ENCODE measurements at places on chromosomes 1 and 21. TPM values are rescaled to one million over a fixed set of nuclear protein-coding genes. Genes with fewer than 3 reads are reported as not detected.

Gene FRRS1
- total RNA-seq: 3.3 TPM

DNA sequence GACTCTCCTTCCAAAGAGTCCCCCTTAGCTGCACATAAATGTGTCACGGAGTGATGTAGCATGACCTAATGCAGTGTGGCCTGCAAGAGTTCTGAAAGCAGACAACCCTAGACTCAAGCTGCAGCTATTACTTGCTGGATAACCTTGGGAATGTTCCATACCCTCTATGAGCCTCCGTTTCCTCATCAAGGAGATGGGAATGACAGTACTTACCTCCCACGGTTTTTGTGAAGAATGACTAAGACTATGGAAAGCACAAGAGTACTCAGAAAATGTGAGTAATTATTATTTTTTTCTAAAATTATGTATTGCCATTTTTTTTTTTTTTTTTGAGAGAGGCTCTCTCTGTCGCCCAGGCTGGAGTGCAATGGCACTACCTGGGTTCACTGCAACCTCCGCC lies 3.0 kb downstream of the TTC39A start:
- no peak for DNase-seq

DNA sequence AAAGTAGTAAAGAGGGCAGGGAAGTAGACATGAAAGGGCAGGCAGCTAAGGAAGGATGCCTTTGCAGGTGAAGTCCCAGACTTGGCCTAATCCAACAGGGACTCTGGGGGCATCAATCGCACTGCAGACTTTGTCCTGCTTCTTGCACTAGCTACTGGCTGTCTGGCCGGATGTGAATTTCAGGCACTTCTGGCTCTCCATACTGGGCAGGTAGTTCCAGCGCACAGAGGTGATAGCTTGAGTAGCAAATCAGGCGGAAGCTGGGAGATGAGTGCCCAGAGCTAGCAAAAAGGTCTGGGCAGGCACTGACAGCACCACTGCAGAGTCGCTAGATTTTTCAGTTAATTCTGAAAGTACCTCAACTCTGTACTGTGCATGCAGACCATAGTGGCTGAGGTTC lies 997 bp downstream of the RSPH1 start:
- DNase-seq: no peak

- DNase-seq: no peak
These were observed 649.5 kb upstream of the CAMK1G start for GRCh38 chr1:208933984-208934525.

DNA sequence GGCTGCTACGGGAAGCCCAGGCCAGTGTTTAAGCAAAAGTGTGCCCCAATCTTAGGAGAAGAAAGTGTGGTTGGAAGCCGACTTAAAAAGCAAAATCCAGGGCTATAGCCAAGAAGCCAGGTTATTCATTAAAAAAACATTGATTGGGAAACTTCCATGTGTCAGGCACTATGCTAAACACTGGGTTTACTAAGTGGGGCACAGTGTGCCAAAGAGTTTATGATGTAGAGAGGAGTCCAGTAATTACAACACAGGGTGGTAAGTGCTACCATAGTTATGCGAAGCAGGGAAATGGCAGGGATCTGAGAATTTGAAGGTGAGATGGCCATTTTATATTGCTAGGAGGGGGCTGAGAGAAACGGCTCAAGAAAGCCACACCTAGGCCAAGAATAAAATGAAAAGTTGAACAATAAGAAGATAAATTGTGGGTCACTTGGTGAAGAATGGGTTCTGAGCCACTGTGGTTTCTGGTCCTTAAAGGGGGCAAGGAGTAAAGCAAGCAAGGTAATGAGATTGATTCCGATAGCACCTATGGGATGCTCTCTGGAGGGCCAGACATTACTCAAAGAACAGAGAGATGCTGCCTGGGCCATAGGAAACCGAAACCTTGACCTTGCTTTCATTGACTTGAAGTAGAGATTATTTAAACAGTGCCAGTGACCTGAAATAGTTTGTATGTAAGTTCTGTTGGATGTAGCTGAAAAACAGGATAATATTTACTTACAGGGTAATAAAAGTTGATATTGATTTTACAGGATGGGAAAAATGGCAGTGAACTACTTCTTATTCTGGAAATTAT lies 177.8 kb downstream of the GIPC2 start:
- DNase-seq: no peak
